ENCODE measurements at places on chromosomes 2 and 18.

GRCh38 chr18:69674966-69675365 is 272.7 kb downstream of the CD226 start:
- no peaks in the 10 kb centered on the region for H3K36me3 ChIP-seq
- no peaks in the 10 kb centered on the region for H3K27me3 ChIP-seq
- H3K27ac ChIP-seq, result no peak overlapping the region
- no peak overlapping the region for H3K4me3 ChIP-seq
- DNase-seq, result no peak

DNA sequence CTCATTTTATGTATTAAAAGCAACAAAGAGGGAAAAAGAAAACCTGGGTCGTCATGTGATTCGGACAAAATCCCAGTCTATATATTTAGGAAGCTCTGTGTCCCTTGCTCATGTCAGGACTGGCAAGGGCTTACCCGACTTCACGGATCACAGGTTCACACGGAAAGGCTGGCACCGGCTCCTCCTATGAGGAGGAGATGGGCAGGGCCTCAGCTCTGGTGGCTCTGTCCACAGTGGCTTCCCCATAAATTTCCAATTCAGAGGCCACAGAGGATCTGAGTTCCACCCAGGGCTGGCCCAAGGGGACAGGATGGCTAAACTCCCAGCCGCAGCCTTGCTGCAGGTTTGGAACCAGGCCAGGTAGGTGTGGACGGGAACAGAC is 186.8 kb downstream of the BCL2 start:
- DNase-seq, result no peak
- H3K27ac ChIP-seq, result no peak overlapping the region
- no peak overlapping the region for H3K4me3 ChIP-seq
- H3K4me1 ChIP-seq, result peaks cover 31% of the 10 kb centered on the region

GRCh38 chr2:21332993-21333625 is 209.3 kb downstream of the TDRD15 start:
- H3K4me1 ChIP-seq, result no peaks in the 10 kb centered on the region
- DNase-seq, result no peak
- no peaks in the 10 kb centered on the region for H3K36me3 ChIP-seq
- H3K27me3 ChIP-seq, result no peaks in the 10 kb centered on the region

DNA sequence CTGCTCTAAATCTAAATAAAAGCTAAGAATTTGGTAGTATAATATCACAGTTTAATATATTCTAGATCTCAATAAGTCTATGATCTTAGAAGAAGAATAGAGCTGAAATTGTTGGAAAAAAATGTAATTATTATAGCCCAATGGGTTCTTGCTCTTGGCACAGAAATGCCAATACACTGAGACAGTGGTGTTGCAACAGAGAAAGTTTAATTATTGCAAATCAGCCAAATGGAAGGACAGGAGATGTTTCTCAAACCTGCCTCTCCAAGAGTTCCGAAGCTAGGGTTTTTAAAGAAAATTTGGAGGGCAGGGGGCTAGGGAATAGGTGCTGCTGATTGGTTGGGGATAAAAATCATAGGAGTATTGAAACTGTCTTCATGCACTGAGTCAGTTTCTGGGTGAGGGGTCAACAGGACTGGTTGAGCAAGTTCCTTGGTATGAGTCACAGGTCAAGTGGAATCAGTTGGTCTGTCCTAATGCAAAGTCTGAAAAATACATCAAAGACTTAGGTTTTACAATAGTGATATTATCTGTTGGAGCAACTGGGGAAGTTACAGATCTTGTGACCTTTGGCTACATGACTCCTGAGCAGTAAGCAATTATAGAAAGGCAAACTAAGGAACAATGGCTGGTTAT is 228.6 kb downstream of the CD226 start:
- H3K36me3 ChIP-seq, result no peaks in the 10 kb centered on the region
- no peak for DNase-seq
- no peaks in the 10 kb centered on the region for H3K27me3 ChIP-seq

- DNase-seq, result no peak
- H3K4me1 ChIP-seq, result peaks cover under 1% of the 10 kb centered on the region
- H3K4me3 ChIP-seq, result no peak overlapping the region
- H3K27ac ChIP-seq, result no peak overlapping the region
Observed at GRCh38 chr18:58882044-58882443, 17.4 kb downstream of the ZNF532 start.

GRCh38 chr2:128490881-128491691 is 172.4 kb upstream of the HS6ST1 start:
- no peaks in the 10 kb centered on the region for H3K36me3 ChIP-seq
- H3K27me3 ChIP-seq, result no peaks in the 10 kb centered on the region
- no peak overlapping the region for H3K27ac ChIP-seq
- no peaks in the 10 kb centered on the region for H3K4me1 ChIP-seq

DNA sequence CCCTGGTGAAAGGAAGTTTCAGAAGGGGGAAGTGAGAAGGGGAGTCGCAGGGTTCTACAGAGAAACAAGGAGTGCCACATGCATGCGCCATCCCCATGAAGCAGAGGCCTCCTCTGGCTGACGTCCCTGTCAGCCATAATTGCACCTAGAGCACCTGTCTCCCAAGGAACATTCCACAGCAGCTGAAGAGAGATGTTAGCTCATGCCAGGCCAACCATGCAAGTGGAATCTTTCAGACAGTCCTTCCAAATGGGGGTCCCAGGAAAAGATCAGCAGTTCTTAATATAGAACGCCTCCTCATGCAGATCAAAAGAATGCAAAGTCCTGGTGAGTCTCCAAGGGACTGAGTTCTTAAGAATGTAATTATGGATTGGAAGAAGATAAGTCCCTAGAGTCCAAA is 29.6 kb downstream of the MRO start:
- no peaks in the 10 kb centered on the region for H3K36me3 ChIP-seq
- no peak overlapping the region for H3K27ac ChIP-seq
- no peaks in the 10 kb centered on the region for H3K27me3 ChIP-seq
- H3K4me3 ChIP-seq, result no peak overlapping the region
- DNase-seq, result no peak

DNA sequence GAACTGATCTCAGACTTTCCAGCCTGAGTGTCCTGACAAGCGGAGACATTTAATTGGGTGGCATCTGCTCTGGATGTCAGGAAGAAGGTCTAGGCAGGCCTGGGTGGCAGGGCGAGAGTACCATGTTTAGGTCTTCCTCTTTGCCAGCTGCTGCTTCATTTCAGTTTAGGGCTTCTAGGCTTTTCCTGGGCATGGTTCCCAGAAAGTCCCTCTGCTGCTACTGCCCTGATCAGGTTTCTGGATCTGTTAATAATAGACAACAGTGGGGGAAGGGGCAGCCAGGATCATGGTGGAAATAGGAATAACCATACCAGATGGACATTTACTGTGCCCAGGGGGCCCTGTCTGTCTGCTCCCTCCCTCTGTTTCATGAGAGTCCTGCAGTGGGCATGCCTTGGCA is 2.3 kb upstream of the PLCD4 start:
- H3K36me3 ChIP-seq, result no peaks in the 10 kb centered on the region
- H3K27me3 ChIP-seq, result no peaks in the 10 kb centered on the region
- H3K27ac ChIP-seq, result no peak overlapping the region
- DNase-seq, result no peak
- H3K4me1 ChIP-seq, result no peaks in the 10 kb centered on the region

Data from CD8-positive, alpha-beta memory T cell (primary cell).